ENCODE measurements at places on chromosomes 1 and 21.

DNA sequence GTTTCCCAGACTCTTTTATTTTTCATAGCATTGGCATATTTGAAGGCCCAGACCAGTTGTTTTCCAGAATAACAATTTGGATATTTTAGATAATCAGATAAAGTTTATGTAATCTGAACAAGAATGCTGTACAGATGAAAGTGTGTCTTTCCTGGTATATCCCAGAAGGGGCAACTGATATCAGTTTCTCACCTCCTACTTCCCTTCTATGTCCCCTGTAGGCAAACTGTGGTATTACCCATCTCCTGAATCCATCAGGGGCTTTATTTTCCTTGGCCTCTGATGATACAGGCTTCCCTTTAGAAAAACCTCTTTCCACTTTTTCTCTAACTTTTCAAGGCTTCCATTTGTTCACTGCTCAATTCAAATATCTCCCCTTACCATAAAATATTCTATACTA, 87.5 kb upstream of the RGS1 start:
- no peak for DNase-seq

GRCh38 chr1:15245593-15246360, 1.2 kb upstream of the FHAD1 start:
- no peak for DNase-seq

- no peak for DNase-seq
Observed at GRCh38 chr1:46174448-46175231, at the start of gene TSPAN1. TSS of gene TSPAN1 (plus strand) at chr1:46175087. CDS start at chr1:46181108, 6,021 bp downstream.

DNA sequence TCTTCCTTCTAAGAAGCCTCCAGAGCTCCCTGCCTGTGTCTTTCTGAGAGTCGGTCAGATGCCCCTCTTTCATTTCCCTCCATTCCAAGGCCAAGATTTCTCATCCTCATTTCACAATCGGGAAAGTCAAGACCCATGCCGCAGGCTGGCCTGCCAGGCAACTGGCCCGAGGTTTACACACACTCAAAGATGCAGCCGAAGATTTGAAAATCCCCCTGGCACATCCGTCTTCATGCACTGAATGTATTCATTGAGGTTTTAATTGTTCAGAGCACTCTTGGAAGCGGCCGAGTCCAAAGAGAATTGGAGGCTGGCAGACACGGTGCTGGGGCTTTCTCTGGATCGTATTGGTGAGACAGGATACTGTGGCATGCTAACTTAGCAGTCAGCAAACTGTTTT, 29.1 kb upstream of the SRP9 start:
- DNase-seq = no peak

- DNase-seq = peak; percentile 22
Observed at GRCh38 chr21:39788383-39788782, 43.4 kb downstream of the IGSF5 start.

DNA sequence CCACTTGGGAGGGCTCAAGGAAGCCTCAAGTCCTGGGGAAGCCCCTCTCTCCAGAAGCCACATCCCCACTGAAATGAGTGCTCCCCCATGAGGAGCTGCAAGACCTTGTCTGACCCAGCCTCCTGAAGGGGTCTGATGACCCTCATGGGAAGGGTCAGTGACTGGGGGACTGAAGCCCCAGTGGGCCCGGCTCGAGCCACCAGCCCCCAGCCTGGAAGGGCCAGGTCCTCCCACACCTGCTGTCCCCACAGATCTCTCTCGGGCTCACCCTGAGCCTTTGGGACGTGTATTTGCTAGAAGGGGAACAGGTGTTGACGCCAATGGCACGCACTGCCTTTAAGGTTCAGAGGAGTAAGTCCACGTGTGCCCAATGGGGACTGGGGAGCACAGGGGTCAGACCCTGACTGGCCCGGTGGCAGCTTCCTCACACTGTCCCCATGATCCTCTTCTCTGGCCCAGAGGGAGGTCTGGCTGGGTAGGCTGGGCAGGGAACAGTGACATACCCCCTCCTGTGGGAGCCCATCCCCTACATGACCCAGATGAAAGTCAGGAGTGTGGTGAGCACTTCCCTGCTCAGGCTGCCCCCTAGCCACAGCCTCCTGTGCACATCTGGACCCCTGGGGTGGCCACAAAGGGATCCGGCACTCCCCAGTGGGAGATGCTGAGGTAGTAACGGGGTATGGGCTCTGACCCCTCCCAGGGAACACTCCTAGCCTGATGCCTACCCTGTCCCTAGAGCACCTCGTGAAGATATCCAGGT, 12.4 kb upstream of the SRARP start:
- DNase-seq = no peak

- DNase-seq = no peak
Observed at GRCh38 chr1:157288996-157289395, 150.8 kb upstream of the ETV3 start.

- DNase-seq = no peak
Observed at GRCh38 chr21:31425138-31425537, 81.1 kb upstream of the TIAM1 start.

DNA sequence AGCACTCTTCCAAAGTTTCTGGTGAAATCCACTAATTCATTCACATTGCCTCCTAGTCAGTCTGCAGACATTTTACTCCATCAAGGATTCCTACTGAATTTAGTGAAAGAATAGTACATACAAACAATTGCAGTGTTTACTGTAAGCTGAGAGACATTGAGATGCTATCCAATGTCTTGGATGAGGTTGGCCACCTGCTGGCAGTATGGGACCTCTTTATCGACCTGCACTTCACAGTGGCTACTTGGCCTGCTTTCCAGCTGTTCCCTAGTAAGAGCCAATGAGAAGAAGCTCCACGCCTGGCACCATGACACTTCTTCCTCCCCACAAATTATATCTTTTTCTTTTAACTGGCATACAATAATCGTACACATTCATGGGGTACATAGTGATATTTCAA, 51.5 kb upstream of the LRIF1 start:
- no peak for DNase-seq

GRCh38 chr1:111695801-111696200, 43.4 kb downstream of the INKA2 start:
- DNase-seq = no peak

DNA sequence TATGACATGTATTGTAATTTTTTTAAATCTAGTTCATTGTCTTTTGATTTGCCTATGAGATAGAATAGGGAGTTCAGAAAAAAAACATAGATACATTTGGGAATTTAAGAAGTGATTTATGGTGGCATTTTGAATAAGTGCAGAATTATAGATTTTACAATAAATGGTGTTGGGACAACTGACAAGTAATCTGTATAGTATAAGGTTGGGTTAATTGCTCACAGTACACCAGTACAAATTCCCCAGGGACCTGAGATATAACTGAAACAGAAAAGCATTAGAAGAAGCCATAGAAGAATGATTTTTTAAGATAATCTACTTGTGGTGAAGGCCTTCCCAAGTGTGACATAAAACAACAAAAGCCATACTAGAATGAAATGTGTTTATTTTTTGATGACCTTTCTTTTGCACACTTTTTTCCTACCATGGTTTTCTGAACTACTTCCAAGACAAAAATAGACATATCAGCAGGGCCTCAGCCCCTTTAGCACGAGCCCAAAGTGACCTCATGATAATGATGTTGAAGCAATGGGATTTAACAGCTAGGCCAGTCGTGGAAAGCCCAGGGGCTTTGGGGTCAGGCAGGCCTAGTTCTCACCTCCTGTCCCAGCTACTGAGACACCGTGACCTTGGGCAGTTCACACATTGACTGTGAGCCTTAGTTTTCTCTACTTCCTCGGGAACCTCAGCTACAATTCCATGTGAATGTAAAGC, 87.4 kb downstream of the GREM2 start:
- DNase-seq = no peak

DNA sequence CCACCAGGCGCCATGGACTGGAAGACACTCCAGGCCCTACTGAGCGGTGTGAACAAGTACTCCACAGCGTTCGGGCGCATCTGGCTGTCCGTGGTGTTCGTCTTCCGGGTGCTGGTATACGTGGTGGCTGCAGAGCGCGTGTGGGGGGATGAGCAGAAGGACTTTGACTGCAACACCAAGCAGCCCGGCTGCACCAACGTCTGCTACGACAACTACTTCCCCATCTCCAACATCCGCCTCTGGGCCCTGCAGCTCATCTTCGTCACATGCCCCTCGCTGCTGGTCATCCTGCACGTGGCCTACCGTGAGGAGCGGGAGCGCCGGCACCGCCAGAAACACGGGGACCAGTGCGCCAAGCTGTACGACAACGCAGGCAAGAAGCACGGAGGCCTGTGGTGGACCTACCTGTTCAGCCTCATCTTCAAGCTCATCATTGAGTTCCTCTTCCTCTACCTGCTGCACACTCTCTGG, 3.8 kb downstream of the GJB3 start:
- DNase-seq = no peak

DNA sequence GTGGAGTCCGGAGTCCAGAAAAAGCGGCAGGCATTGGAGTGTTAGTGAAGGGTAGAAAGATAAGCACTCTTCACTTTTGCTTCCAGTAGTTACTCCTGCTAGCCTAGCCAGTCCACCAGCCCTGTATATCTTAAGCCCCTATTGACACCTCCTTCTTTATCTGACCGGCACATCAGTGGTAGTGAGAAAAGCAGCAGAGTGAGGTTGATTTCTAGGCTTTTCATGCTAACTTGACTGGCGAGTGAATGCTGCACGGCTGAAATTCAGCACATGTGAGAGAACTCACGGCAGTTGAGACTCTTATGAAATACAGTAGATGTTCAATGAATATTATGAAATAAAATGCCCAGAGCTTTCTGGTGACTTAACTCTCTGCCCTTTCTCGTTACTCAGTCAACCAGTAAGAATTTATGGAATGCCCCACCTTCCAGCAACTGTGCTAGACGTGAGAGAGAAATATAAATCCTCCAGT, 128.2 kb downstream of the CACHD1 start:
- DNase-seq = no peak

- no peak for DNase-seq
Observed at GRCh38 chr1:22190731-22191130, 47.8 kb upstream of the WNT4 start.

DNA sequence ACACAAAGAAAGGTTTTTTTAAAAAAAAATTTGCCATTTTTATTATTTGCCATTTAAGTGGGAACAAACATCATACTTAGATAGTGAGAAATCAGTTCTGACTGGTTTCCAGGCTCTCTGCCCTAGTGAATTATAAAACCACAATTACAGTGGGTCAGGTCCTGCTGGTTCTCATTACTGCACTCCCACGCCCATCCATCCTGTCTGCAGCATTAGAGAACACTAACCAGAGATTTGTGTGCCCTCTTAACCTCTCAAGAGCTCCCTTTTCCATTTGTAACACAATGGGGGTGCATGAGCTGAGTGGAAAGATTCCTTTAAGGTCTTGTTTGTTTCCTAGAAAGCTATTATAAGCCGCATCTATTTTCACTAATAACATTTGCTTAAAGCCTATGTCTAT, 489.3 kb downstream of the AMY1C start:
- DNase-seq = no peak

- DNase-seq = no peak
Observed at GRCh38 chr1:212968368-212968863, 18.1 kb downstream of the VASH2 start.

GRCh38 chr1:38715415-38715814, 144.2 kb downstream of the RRAGC start:
- DNase-seq = no peak

DNA sequence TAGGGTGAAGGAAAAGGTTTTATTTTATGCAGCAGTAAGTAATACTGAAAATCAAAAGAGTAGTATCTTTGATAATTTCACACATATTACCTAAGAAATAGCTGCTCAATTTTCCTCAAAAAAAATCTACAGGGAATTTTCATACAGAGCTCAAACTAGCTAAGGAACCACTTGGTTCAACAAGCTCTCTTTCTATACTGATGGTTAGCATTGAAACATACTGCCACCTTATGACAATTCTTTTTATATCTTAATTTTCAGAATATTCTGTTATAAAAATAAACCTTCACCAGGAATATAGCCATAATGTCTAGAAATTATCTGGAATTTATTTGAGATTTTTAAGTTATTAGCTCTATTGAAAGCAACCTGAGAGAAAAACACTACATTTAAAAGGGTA, 142.1 kb downstream of the DPYD start:
- DNase-seq = no peak

- DNase-seq = no peak
Observed at GRCh38 chr1:14106126-14106525, 406.1 kb downstream of the PRDM2 start.

DNA sequence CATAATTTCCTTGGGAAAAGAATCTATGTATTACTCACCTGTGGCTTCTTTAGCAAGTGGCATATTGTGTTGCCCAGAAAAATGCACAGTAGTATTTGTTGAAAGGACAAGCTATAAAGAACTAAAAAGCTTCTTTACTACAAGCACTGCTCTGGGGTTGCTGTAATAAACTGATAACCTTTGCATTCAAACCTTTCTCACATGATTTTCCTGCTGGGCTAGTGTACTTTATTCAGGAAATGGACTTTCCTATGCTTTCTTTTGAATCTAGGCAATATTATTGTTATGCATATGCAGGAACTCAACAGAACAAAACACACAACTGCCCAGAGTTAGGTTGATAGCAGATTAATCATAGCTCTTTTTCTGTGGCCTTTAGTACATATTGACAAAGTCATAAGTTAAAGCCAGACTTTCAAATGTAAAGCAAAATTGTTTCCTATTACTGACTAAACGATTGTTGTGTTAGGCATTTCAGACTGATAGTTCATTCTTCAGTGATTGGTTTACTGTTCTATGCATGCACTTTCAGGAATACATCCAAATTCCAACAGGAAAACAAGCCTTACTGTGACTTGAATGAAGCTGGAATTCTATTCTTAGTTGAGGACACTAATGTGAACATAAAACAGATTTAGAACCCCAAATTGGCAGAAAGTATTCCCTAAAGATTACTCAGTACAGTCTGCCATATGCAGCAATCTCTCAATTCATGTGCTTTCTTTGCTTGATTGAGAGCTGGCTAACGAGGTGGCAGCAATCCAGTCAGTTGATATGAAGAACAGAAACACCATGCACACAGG, 564.3 kb upstream of the NEGR1 start:
- DNase-seq = no peak

DNA sequence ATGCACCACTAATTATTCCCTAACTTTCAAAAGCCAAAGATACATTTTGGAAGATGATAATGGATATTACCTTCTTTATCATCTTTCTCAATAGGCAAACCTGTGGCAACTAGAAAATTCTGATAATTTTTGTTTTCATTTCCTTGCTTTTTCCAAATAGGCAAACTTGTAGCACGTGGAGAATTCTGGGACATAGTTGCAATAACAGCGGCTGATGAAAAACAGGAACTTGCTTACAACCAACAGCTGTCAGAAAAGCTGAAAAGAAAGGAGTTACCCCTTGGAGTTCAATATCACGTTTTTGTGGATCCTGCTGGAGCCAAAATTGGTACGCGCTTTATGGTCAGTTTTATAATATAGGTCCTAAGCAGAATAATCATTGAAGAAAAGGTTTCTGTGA, 1.5 kb downstream of the FPGT start:
- DNase-seq = no peak

GRCh38 chr1:228275179-228275429, 67.3 kb downstream of the OBSCN start:
- DNase-seq = no peak

- no peak for DNase-seq
Observed at GRCh38 chr21:34974162-34974981, 74.7 kb downstream of the RUNX1 start.

- no peak for DNase-seq
Observed at GRCh38 chr1:202145068-202145743, 669 bp upstream of the ARL8A start.

GRCh38 chr21:46665566-46665965, 30.1 kb downstream of the PRMT2 start:
- DNase-seq = no peak

- no peak for DNase-seq
Observed at GRCh38 chr1:244054924-244055263, 3.8 kb downstream of the ZBTB18 start.

GRCh38 chr1:213985209-213986019, 2.4 kb upstream of the PROX1 start:
- DNase-seq = no peak

- no peak for DNase-seq
Observed at GRCh38 chr1:84743896-84744295, 53.6 kb upstream of the SSX2IP start.

Measured in Panc1 (cell line).